ENCODE measurements at places on chromosomes 16 and 17.

GRCh38 chr16:8155275-8155674 is 435.0 kb downstream of the TMEM114 start:
- DNase-seq: no peak

DNA sequence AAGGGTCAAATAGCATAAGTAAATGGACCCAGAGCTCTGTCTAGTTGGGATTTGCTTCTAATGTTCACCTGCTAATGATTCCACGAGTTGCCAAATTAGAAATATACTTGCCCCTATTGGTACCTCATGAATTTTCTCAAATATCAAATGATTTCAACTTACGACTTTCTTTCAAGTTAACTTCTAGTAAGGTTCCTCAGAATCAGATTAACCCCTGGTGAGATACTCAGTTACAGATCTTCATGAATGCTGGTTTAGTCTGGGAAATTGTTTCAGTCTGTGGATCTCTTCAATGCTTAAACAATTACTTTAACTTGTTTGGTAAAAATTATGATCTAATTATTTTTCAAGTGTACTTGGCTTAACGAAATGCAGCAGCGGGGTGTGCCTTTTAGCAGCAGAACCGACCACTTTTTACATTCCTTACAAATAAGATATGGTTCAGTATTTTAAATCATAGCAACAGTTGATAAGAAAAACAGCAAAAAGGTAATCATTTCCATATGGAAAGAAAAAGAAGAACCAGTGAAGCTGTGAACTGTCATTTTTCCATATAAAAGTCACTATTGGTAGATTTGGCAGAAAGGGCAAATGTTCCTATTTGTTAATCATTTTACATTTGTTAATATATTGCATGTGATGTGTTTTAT is 34.5 kb downstream of the TUBD1 start:
- DNase-seq: no peak

- DNase-seq: no peak
These were observed 431.3 kb downstream of the HS3ST3B1 start for GRCh38 chr17:14732211-14732610.

DNA sequence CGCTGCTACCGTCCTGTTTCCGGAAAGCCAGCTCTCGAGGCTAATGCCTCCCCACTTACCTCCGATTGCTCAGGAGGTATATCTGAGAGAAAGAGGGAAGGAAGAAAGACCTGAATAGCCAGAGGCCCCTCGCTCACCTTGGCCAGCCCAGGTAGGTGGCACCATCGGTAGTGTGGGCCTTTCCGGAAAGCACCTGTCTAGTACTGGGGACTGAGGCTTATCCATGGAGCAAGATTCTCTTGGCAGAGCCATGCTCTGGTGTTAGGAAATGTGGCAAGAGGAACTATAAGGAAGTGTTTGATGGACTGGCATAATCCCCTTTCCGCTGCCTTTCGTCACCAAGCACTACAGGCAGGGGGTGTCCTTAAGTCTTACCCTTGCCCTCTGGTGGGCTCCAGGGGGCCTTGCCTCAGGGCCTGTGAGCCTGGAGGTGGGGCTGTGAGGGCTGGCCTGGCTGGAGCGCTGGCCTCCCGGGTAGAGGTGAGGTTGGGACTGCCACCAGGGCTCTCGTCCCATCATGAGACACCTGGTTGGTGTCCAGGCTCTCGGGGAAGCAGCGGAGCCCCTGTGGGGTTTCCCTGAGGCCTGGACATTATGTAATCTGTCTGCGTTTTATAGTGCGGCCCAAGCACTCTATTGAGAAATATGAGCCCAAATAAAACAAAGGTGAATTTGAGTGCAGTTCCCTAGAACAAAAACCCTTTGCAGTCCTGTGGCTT is 2.9 kb downstream of the CMIP start:
- DNase-seq: no peak

DNA sequence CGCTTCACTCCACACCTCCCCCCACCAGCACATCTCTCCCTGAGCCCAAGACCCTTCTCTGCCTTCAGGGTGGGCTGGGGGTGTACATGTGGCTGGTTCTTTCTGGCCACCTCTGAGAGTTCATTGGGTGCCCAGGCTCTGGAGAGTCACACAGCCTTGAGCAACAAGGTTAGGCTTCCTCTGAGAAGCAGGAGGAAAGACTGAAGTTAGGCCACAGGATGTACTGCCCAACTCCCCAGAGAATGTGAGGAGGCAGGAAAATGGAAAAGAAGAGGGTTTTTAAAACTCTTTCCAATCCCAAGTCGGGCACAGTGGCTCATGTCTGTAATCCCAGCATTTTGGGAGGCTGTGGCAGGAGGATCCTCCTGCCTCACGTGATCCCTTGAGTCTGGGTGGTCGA is 7.3 kb downstream of the PCGF2 start:
- DNase-seq: no peak

DNA sequence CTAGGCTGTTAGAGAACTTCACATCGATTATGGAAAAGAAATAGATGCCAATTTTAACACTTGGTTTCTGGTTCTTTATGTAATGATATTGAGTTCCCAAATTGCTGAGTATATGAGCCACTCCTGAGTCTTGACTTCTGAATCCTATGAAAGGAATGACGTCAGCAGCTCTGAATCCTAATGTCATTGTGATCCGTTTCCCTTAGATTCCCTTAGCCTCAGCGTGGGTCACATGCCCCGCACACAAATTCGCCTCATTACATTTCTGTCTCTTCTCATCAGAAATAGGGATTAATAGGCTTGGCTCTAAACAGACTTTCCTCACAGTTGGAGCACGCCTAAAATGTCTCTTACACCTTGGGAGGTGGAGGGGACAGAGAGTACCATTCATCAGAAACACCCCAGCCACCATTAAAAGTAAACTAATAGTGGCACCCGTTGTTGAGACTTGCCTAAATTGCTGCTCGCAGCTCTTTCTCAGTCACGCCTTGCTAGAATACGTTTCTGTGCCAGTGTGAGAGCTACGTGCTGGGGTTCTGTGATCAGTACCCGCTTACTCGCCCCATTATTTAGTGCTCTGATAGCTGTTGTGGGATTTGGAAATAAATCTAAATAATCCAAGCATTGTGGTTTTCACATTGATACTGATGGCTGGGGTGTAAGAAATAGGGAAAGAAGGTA is 7.1 kb downstream of the MRM3 start:
- DNase-seq: no peak

- no peak for DNase-seq
These were observed 214.4 kb downstream of the C16orf78 start for GRCh38 chr16:49588026-49588425.

DNA sequence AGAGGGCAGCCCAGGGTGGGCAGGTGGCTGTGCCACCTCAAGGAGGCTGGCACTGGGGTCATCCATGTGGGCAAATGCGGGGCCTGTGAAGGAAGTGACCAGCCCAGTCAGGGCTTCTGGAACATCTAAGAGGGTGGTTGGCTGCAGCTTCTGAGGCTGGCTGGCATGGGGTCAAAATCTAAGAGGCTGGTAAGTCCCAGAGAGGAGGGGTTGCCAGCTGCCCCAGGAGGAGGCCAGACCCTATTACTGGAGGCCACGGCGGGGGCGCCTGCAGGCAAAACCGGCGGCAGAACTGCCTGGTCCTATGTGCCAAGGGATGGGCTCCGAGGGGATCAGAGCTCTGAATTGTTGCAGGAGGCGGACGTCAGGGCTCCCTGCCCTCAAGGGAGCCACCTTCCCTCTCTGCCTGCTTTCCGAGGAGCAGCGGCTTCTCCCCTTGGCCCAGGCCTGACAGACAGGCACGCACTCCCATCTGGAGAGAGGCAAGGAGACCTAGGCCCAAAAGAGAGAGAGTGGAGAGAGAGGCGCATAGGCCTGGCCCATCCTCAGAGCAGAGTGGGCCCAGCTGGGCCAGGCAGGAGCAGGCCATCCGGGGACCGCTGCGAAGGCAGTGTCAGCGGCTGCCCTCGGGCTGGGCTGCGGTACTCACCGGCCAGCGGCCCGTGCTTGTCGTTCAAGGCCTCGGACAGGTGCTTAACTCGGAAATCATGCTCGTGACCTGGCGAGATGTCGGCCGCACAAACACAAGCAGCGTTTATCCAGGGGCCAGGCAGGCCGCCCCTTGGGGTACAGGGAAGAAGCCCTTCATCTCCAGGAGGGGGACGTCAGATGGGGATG is 10.9 kb downstream of the ZACN start:
- DNase-seq: no peak

GRCh38 chr16:80045861-80046260 is 445.3 kb upstream of the MAF start:
- no peak for DNase-seq

DNA sequence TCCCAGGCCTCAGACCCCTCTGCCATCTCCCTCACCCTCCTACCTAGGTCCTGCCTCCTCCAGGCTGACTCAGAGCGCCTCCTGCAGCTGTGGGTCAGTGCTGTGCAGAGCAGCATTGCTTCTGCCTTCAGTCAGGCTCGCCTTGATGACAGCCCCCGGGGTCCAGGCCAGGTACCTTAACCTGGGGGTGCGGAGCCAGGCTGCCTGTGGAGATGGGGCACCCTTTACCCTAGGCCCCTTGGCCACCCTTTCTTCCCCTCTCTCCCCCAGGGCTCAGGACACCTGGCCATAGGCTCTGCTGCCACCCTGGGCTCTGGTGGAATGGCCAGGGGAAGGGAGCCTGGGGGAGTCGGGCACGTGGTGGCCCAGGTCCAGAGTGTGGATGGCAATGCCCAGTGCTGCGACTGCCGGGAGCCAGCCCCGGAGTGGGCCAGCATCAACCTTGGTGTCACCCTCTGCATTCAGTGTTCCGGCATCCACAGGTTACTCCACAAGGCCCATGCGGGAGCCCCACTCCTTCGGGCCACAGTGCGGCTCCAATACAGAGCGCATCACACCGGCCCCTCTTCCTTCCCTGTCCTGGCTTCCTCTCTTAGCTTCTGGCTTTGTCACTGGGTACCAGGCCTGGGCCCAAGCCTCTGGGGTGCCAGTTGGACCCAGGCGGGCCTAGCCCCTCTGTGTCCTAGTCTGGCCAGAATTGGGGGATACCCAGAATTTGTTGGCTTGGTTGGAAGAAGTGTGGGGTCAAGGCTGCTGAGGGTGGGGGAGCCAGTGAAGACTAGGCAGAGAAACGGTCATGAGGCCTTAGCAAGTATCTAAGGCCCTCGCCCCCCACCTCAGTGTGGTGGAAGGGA is 5.0 kb upstream of the KCTD11 start:
- DNase-seq: no peak

- DNase-seq: no peak
These were observed 1.9 kb downstream of the SLC39A11 start for GRCh38 chr17:73090396-73091202.

- no peak for DNase-seq
These were observed 219.5 kb downstream of the NTN1 start for GRCh38 chr17:9240659-9241370.

DNA sequence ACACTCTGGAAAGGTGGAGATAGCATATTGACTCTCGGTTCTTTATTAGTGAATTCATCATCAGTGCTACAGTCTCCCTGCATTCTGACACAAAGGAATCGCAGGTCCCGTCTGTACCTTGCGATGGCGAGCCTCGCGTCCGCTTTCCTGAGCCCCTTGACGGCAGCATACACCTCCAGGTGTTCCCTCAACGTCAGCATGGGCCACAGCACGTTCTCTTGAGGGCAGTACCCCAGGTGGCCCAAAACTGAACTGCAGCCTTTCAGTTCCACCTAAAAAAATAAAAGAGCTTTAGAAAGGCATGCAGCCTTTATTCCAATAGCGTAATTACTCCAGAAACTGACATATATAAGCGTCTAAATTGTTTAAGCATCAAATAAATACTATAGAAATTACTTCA is 24.2 kb upstream of the ABCA9 start:
- DNase-seq: no peak

GRCh38 chr17:80284631-80285030 is 24.0 kb downstream of the RNF213 start:
- no peak for DNase-seq

GRCh38 chr16:14203166-14203565 is 132.0 kb downstream of the MRTFB start:
- no peak for DNase-seq

GRCh38 chr16:2196162-2196980 is at the start of gene CASKIN1:
Gene CASKIN1, minus strand, starts transcription at chr16:2196605. Its CDS starts 173 bp downstream, at chr16:2196432.
- peak; percentile 36 for DNase-seq

DNA sequence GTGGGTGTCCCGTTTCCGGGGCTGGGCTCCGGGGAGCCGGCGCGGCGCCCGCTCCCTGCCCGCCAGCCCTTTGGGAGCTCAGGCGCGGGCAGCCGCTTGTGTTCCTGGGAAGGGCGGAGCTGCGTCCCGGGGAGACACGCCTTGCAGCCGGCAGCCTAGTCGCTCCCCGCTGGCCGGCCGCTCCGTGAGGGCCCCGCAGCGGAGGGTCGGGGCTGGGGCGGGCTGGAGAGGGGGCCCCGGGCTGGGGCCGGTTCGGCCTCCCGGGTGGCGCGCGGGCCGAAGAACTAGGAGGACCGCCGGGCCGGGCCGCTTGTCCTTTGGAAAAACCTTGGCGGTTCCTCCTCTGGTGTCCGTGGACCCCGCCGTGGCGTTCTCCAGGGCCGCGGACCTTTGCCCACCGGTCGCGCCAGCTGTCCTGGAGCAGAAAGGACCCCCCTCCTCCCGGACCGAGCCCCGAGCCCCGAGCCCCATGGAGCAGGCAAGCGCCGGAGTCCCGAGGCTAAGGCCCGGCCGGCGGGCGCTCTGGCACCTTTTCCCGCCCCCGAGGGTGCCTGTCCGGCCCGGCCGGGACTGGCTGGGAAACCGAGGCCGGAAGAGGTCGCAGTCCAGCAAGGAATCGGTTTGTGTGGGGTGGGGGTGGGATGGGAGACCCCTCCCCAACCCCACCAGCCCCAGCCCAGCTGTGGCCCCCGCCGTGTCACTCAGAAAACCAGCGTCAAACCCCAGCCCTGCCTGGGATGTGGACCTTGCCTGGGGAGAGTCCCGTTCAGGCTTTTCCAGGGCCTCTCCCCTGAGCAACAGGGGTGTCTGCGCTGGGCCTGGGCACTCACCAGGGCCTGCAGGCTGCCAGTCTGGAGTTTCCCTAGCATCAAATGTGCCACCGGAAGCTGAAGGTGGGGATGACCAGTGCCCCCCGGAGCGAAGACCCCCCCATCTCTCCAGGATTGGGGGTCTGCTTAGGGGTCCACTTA is 6.8 kb upstream of the TBC1D3B start:
- no peak for DNase-seq
